ENCODE measurements at places on chromosomes 6 and 20. TPM values are rescaled to one million over a fixed set of nuclear protein-coding genes. Genes with fewer than 3 reads are reported as not detected.

MDFI gene
- total RNA-seq: 285 TPM

RAD21L1 gene
- total RNA-seq: 1.1 TPM

LCA5 gene
- total RNA-seq: 3.6 TPM

TMEM170B gene
- 5.0 TPM for total RNA-seq

FAM83C gene
- not detected for total RNA-seq

UBE2V1 gene
- total RNA-seq: 223 TPM

DNA sequence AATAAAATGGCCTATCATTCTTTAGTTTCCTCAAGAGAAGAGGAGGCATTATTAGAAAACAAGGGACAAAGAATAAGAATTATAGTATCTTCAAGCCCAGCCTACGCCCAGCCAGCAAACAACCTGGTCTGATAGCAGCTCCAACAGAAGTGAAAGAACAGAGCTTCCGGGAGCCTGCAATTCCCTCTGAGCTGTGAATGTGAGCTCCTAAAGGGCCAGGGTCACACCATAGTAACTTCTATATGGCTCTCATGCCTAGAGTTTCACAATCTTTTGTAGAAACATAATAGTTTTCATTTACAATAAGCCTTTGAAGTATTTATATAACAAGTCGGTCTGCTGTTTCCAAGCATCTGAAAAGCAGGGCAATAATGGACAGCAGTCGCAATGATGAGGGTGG lies 116.5 kb downstream of the SMLR1 start:
- DNase-seq: no peak

DNA sequence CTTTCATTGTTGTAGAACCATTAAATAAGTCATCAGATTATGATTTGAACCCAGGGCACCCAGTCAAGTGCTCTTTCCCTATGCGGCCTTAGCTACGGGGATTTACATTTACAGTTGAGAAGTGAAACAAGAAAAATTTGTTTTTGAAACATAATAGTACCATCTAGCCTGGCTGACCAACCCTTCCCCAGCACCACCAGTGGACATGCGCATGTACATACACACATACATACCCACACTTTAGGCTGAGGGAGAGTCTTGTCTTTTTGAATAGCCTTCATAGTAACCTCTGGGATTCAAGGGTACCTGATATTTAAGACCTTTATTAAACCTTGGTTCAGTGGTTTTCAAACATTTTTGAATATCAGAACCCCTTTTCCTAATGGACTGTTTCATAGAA lies 33.8 kb downstream of the SCAND1 start:
- no peak for DNase-seq

GRCh38 chr6:35237476-35237875 lies 22.1 kb upstream of the ZNF76 start:
- DNase-seq: no peak

GRCh38 chr6:147244832-147245231 lies 40.6 kb downstream of the STXBP5 start:
- DNase-seq: no peak
